Lung (tissue), 17 donors: ENCODE measurements at places on chromosomes 4 and X. TPM values are rescaled to one million over a fixed set of nuclear protein-coding genes. Genes with fewer than 3 reads are reported as not detected.
A peak's percentile ranks its signal among the peaks of the same experiment; 100 is the strongest.

The CCDC110 gene
- 1.2 TPM for total RNA-seq

The LRIT3 gene
- 0.28 TPM for total RNA-seq

DNA sequence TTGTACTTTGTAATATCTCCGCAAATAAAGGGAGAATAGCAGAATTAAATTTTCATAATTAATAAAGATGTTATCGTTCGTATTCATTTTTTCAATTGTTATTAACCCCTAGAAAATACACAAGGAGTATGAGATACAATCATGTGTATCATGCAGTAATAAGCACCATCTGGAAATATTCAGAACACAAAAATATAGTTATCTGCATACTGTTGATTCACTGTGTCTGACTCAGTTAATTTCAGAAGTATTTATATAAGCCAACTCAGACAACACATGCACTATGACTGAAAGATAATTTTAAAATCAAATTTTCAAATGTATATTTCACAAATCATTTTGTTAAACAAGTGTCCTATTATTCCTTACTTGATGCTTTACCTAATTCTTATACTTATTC lies 1954.8 kb downstream of the ARAP2 start:
- DNase-seq = no peak

GRCh38 chrX:143047511-143047910 lies 21.8 kb downstream of the SPANXN4 start:
- DNase-seq = no peak

DNA sequence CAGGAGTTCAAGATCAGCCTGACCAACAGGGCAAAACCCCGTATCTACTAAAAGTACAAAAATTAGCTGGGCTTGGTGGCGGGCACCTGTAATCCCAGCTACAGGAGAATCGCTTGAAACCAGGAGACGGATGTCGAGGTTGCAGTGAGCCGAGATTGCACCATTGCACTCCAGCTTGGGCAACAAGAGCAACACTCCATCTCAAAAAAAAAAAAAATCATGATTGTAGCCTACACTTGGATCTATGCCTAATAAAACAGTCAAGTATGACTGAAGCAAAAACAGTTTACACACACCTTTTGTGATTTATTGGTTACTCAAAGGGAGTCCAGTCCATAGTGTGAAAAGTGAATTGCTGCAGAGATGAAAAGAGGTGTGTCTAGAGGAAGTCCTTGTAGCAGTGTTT lies 34.7 kb upstream of the TASL start:
- no peak for DNase-seq

The TMPRSS11F gene
- total RNA-seq = not detected

GRCh38 chrX:119389871-119390501 lies 9.2 kb upstream of the SLC25A43 start:
- no peak for DNase-seq

GRCh38 chrX:103197721-103198306 lies 17.1 kb upstream of the BEX4 start:
- no peak for DNase-seq

DNA sequence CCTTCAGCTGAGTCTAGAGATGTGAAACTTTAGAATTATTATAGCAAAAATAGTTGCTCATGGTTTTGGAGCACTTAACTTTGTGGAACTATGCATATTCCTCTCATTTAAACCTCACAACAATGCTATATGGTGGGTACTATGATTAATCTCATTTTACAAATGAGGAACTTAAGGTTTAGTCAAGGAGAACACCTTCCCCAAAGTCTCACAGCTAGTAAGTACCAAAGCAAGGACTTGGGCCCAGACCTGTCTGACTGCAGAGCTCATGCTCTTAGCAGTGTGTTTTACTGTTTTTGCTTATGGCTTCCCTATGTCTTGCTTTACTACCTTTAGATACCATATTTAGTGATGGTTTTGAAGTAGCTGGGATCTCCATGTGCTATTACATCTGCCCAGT lies 5.1 kb downstream of the UBE2A start:
- no peak for DNase-seq

The VSIG1 gene
- total RNA-seq = 2.4 TPM

GRCh38 chr4:31016322-31017061 lies 296.3 kb downstream of the PCDH7 start:
- DNase-seq = no peak

GRCh38 chrX:45344594-45344993 lies 143.9 kb upstream of the DIPK2B start:
- no peak for DNase-seq

DNA sequence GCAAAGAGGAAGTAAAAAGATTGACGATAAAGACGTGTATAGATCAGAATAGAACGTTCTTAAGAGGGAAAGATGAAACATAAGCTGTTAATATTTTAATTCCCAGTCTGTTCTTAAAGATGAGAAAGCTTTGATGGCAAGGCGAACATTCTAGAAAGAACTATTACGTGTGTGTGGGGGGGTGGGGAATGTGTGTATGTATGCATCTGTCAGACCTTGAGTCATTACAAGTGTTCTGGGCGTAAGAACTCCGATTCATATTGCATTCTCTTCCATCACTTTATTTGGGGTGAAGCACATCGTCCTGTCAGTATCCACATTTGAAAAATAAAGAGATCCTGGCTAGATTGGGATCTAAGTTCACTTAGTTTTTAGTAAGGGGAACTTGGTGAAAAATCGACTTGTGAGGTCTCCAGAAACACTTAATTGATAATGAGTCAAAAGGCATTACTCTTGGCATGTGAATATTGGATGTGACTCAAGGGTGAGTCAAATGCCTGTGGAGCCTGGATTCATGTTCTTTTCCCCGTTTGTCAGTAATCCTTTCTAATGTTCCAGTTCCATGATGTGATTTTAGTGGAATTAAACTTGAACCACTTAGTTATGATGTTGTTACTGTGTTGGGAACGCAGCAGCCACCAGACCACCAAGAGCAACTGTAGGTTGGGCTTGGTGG lies 3.1 kb downstream of the SMS start:
- DNase-seq = peak; percentile 46
